HFFc6 (cell line): ENCODE measurements at places on chromosomes 2 and 18.

GRCh38 chr18:13003466-13003896 is 12.3 kb downstream of the CEP192 start:
- DNase-seq, result peak; percentile 82

- DNase-seq, result no peak
Measured at GRCh38 chr2:12959935-12960334, 243.2 kb downstream of the TRIB2 start.

DNA sequence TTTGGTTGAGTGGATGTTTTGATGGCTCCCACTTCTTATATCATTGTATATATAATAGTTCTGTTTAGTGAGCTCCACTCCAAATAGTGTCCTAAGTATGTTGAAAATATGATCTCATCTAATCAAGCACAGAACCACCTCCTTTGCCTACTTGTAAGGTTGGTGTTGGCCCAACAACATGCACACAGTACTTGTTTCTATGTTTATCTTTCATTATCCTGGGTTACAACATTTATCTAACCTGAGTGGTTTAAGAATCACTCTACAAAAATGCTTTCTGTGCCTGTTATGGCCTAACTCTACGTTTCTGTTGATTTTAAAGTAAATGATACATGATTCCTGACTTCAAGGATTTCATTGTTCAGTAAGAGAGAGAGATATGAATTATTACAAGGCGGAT is 281.9 kb downstream of the FIGN start:
- DNase-seq, result no peak

- DNase-seq, result no peak
Measured at GRCh38 chr2:173989160-173989883, 24.1 kb upstream of the SP3 start.

- DNase-seq, result no peak
Measured at GRCh38 chr18:26468931-26469340, 79.4 kb downstream of the KCTD1 start.

GRCh38 chr18:21330122-21330701 is 88.2 kb downstream of the GREB1L start:
- peak; percentile 79 for DNase-seq

GRCh38 chr2:219484343-219485200 is 14.1 kb upstream of the GMPPA start:
- no peak for DNase-seq

- no peak for DNase-seq
Measured at GRCh38 chr2:168700615-168701245, 101.7 kb upstream of the NOSTRIN start.
